ENCODE measurements at places on chromosomes 7 and 10.

- no peaks in the 10 kb centered on the region for H3K4me1 ChIP-seq
- no peak overlapping the region for H3K27ac ChIP-seq
- DNase-seq = no peak
- H3K4me3 ChIP-seq = no peak overlapping the region
- H3K36me3 ChIP-seq = peaks cover 3% of the 10 kb centered on the region
- H3K27me3 ChIP-seq = no peaks in the 10 kb centered on the region
Measured at GRCh38 chr7:55996856-55997500, 32.6 kb downstream of the NIPSNAP2 start.

DNA sequence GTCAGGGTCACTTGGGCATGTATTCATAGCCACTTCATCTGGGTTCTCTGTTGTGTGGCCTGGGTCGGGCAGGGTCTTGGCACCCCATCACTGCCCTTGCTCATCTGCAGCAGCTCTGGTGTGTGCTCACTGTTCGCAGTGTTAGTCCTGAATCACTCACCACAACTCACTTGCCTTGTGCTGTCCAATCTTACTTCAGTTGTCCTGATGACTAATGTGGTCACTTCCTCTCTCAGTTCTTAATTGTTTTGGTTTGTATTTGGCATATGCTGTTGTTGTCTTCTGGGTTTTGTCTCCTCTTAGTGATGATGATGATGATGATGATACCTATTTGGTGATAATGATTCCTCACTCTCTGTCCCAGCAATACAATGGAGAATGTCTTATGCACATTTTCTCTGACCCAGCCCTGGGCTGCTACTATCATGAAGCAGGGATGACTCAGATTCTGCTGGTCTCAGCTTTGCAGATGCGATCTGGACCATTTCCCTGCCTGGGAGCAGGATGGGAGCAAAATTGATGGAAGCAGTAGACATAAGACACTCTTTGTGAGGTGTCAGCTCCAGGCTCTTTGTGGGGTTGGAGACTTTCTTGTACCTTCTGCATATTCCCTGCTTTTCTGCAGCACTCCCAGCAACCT lies 17.0 kb downstream of the ADRA2A start:
- H3K4me3 ChIP-seq = no peak overlapping the region
- H3K27me3 ChIP-seq = peaks cover 6% of the 10 kb centered on the region
- no peaks in the 10 kb centered on the region for H3K4me1 ChIP-seq
- H3K36me3 ChIP-seq = no peaks in the 10 kb centered on the region
- H3K27ac ChIP-seq = no peak overlapping the region

DNA sequence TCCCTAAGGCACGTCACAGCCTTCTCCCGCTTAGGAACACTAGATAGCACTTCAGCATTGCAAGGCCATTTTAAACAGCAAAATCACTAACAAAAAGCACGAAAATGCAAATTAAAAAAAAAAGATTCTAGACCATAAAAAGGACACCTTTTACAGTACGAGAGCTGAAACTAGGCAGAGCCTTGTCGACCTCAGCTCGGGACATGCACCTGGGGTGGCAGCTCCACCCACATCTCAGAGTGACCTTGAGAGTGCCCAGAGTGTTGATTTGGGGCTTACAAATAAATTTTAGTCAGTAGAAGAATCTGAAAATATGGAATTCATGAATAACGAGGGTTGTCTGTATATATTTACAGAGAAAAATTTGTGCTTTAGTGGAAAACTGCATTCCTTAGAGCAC lies 1.1 kb downstream of the MRPS24 start:
- H3K4me1 ChIP-seq = peaks cover 9% of the 10 kb centered on the region
- no peaks in the 10 kb centered on the region for H3K27me3 ChIP-seq
- H3K36me3 ChIP-seq = no peaks in the 10 kb centered on the region
- no peak for DNase-seq
- H3K4me3 ChIP-seq = peak overlapping the region; percentile 70

- H3K4me1 ChIP-seq = peaks cover 19% of the 10 kb centered on the region
- no peak overlapping the region for H3K4me3 ChIP-seq
- H3K27ac ChIP-seq = peak overlapping the region; percentile 82
Measured at GRCh38 chr10:4053940-4054339, 268.9 kb upstream of the KLF6 start.

- DNase-seq = no peak
- no peak overlapping the region for H3K4me3 ChIP-seq
- no peaks in the 10 kb centered on the region for H3K36me3 ChIP-seq
Measured at GRCh38 chr10:132548106-132548823, 10.7 kb downstream of the INPP5A start.

GRCh38 chr10:86657011-86657395 lies 2.7 kb downstream of the OPN4 start:
- no peak overlapping the region for H3K27ac ChIP-seq
- no peaks in the 10 kb centered on the region for H3K4me1 ChIP-seq
- no peaks in the 10 kb centered on the region for H3K27me3 ChIP-seq
- no peak for DNase-seq
- no peaks in the 10 kb centered on the region for H3K36me3 ChIP-seq
- no peak overlapping the region for H3K4me3 ChIP-seq

DNA sequence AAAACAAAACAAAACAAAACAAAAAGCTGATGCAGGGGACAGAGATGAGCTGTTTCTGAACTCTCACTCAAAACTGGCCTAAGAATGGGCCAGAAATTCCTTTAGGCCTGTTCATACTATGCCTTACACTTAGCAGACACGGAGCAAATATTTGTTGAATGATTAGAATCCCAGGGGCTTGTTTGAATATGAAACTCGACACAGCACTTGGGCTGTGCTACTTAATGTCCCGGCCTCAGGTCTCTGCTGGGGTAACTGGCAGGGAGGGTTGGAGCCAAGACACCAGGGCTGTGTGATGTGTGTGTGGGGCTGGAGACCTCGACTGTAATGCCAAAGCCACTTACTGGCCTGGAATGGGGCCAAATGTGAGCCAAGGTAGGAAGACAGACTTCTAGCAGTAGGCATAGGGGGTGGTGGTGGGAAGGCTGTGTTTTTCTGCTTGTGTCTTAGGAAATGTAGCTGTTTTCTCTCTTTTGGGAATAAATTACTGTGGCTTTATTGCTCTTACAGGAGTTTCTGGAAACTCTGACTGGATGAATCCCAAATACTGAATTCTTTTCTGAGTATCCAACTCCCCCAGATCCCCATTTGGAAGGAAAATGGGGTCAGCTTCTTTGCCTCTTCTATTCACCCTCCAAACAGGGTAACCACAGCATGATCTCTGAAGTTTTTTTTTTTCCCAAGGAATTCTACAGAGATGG lies 66.7 kb downstream of the EMX2 start:
- peaks cover 9% of the 10 kb centered on the region for H3K27me3 ChIP-seq
- peak; percentile 15 for DNase-seq
- H3K4me3 ChIP-seq = no peak overlapping the region
- H3K36me3 ChIP-seq = no peaks in the 10 kb centered on the region
- no peaks in the 10 kb centered on the region for H3K4me1 ChIP-seq

- no peaks in the 10 kb centered on the region for H3K36me3 ChIP-seq
- no peaks in the 10 kb centered on the region for H3K27me3 ChIP-seq
- H3K27ac ChIP-seq = no peak overlapping the region
- no peak for DNase-seq
Measured at GRCh38 chr10:24009736-24010135, 199.2 kb upstream of the KIAA1217 start.

DNA sequence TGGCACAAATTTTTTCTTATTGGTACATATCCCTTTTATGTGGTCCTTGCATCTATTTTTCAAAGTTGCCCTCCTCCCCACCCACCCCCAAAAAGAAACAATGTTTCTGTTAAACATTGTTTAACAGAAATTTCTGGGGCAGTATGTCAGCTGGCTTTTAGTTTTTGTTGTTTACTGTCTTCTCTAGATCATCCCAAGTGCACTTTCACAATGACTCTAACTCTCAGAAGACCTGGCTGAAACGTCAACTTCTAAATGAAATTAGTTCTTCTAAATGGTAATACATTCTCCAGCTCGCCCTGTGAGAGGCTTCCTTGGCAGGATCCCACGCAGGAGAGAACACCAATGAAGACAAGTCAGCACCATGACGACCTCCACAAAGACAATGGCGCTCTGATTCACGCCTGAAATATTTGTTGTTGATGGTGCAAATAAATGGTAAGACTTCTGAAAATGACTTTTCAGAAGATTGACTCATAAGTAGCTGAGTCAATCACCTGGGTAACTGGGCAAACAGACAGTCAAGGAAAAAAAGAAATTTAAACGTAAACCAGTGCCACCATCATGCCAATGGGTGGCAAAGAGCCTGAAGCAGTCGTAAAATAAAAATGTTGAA lies 293.7 kb downstream of the FZD1 start:
- no peak for DNase-seq
- H3K4me1 ChIP-seq = no peaks in the 10 kb centered on the region
- H3K27ac ChIP-seq = no peak overlapping the region
- H3K36me3 ChIP-seq = no peaks in the 10 kb centered on the region
- peaks cover 2% of the 10 kb centered on the region for H3K27me3 ChIP-seq

- H3K4me1 ChIP-seq = no peaks in the 10 kb centered on the region
- DNase-seq = no peak
- H3K36me3 ChIP-seq = no peaks in the 10 kb centered on the region
- peaks cover 14% of the 10 kb centered on the region for H3K27me3 ChIP-seq
Measured at GRCh38 chr7:128151635-128152034, 89.4 kb upstream of the LEP start.

DNA sequence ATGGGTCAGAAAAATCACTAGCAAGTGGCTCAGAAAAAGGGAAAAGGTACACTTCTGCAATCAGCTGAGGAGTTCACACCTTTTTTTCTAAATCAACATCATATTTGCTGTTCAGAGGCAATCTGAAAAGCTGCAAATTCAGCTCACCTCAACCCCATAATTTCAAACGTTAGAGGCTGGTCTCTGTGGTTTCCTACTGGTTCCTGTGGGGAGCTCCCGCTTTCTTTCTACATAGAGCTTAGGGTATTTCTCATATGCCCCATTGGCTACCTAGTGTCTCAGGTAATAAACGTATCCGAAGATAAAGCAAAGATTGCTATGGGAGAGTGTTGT lies 5.2 kb upstream of the ZNF22 start:
- no peak overlapping the region for H3K27ac ChIP-seq
- H3K4me1 ChIP-seq = peaks cover 5% of the 10 kb centered on the region
- no peak for DNase-seq
- H3K4me3 ChIP-seq = no peak overlapping the region
- H3K36me3 ChIP-seq = no peaks in the 10 kb centered on the region
- H3K27me3 ChIP-seq = no peaks in the 10 kb centered on the region

- H3K4me3 ChIP-seq = no peak overlapping the region
- no peaks in the 10 kb centered on the region for H3K4me1 ChIP-seq
- no peaks in the 10 kb centered on the region for H3K36me3 ChIP-seq
- no peak for DNase-seq
Measured at GRCh38 chr10:118209215-118209614, 132.9 kb downstream of the FAM204A start.

DNA sequence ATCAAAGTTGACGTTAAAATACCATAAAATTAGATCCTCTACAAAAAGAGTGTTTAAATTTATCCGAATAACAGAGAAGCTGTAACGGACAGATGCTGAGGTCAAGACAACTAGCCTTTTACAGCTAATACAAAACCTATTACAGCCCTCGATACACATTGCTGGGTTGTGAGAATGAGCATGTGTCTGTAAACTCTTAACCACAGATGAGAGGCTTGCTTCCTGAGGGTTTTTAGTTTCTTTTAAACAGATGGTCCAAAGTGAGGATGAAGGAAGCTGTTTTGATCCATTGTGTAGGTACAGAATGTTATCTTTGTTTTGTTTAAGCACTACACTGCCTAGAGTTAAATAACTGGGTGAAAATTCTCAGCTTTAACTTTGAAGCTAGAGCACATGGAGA lies 578.2 kb downstream of the PARD3 start:
- H3K4me3 ChIP-seq = no peak overlapping the region
- no peaks in the 10 kb centered on the region for H3K36me3 ChIP-seq
- no peaks in the 10 kb centered on the region for H3K4me1 ChIP-seq

DNA sequence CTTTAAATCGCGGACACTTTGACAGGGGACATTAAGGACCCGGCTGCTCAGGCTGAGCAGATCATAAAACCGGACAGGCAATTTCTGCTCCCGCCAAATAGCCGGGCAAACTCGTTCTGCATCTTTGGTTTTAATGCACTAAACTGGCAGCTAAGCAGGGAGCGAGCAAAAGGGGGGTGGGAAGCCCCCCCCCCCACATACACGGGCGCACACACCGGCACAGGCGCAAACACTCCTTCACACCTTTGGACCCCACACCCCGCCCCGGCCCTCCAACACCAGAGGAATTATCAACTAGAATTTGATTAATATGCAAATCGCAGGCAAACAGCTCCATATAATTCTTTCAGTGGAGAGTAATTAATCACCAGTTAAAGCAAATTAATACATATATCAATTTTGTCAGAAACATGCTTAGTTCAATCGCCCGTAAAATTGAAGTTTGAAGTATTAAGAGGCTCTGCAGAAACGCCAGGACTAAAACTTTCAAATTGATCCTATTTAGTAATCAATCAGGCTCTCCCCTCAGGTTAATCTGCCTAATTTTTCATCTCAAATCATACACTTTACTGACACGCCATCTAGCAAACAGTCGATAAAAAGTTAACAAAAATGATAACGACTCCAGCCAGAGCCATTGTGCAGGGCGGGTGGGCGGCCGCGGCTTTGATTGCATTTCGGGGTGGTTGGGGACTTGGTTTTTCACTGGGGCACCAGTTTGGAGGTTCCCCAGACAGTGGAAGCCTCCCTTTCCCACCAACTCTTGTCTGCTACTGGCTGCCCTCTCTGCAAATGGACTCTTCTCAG lies 9.9 kb downstream of the LBX1 start:
- H3K27ac ChIP-seq = no peak overlapping the region
- DNase-seq = no peak
- no peaks in the 10 kb centered on the region for H3K36me3 ChIP-seq

DNA sequence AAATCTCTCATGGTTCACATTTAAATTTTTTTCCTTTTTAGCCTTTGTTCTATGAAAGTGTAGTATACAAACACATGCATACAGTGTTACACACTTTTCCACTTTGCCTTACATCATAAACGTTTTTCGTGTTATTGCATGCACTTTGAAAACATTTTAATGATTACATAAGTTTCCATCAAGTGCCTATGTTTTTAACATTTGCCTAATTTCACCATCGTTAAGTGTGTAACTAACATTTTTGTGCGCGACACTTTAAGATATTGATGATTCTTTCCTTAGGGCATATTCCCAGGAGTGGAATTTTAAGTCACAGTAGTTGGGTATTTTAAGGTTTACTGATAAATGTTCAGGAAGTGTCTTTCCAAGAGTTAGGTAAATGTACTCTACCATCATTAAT lies 1.5 kb upstream of the FRAT2 start:
- H3K27ac ChIP-seq = no peak overlapping the region
- no peak overlapping the region for H3K4me3 ChIP-seq
- H3K27me3 ChIP-seq = no peaks in the 10 kb centered on the region
- H3K36me3 ChIP-seq = no peaks in the 10 kb centered on the region

- H3K4me3 ChIP-seq = no peak overlapping the region
- H3K4me1 ChIP-seq = no peaks in the 10 kb centered on the region
- DNase-seq = no peak
Measured at GRCh38 chr7:105896407-105896911, 20.1 kb upstream of the ATXN7L1 start.

- H3K4me3 ChIP-seq = no peak overlapping the region
- H3K4me1 ChIP-seq = no peaks in the 10 kb centered on the region
- H3K36me3 ChIP-seq = no peaks in the 10 kb centered on the region
- H3K27ac ChIP-seq = no peak overlapping the region
- DNase-seq = no peak
Measured at GRCh38 chr7:82975811-82976468, 186.7 kb downstream of the PCLO start.

- H3K4me3 ChIP-seq = no peak overlapping the region
- no peak overlapping the region for H3K27ac ChIP-seq
- H3K36me3 ChIP-seq = no peaks in the 10 kb centered on the region
- H3K4me1 ChIP-seq = no peaks in the 10 kb centered on the region
- no peak for DNase-seq
Measured at GRCh38 chr7:102291056-102291915, 4.6 kb downstream of the SH2B2 start.

- no peak for DNase-seq
- peak overlapping the region; percentile 25 for H3K27ac ChIP-seq
- peaks cover 43% of the 10 kb centered on the region for H3K4me1 ChIP-seq
- H3K27me3 ChIP-seq = no peaks in the 10 kb centered on the region
- no peaks in the 10 kb centered on the region for H3K36me3 ChIP-seq
Measured at GRCh38 chr10:86953747-86954680, 3.4 kb downstream of the MMRN2 start.

Measured in Panc1 (cell line).